ENCODE measurements at places on chromosomes 2 and 18.

DNA sequence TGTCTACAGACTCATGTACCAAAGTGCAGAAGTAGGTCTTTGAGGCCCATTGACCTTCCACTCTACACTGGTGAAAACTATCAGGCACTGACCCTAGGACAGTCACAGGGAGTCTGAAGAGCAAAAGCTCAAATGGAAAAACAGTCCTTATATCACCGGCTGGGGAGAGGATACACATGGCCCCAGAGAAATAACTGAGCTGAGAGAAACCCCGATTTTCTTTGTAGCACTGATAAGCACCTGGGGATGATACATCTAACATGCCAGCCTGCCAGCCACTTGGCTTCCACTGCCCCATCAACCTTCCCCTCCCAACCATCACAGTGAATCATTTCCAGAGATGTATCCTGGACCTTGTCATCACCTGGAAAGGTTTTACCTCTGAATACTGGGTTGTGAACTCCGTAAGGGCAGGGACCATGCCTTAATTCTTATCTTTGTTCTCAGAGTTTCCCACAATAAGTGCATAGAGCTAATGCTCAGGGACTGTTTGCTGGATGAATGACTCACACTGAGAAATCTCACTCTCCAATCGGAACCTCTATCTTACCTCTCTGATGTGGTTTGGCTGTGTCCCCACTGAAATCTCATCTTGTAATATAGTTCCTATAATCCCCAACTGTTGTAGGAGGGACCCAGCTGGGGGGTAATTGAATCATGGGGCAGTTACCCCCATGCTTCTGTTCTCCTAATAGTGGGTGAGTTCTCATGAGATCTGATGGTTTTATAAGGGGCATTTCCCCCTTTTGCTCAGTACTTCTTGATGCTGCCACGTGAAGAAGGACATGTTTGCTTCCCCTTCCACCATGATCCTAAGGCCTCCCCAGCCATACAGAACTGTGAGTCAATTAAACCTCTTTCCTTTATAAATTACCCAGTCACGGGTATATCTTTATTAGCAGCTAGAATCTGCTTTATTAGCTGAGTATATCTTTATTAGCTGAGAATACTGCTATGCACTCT, 37.1 kb downstream of the EVA1A start:
- no peak for DNase-seq

DNA sequence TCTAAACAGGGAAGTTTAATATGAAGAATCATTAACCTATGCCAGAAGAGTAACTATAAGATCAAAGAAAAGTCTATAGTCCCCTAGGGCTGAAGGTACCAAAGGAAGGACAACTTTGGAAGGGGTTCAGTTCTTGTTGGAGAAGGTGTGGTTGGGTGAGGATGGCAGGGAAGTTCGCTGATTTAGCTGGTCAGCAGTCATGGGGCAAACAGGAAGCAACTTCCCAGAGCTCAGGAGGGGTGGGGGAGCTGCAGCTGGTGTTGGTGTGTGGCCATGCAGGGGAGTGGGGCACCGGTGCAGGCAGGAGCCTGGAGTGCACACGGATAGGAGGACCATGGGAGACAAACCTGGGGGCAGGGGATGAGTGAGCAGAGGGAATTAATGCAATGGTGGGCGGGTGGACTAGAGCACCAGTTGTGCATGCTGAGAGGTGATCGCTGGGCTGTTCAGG, 34.0 kb downstream of the FHOD3 start:
- DNase-seq = no peak

GRCh38 chr2:199329466-199329865, 128.3 kb downstream of the SATB2 start:
- DNase-seq = no peak

DNA sequence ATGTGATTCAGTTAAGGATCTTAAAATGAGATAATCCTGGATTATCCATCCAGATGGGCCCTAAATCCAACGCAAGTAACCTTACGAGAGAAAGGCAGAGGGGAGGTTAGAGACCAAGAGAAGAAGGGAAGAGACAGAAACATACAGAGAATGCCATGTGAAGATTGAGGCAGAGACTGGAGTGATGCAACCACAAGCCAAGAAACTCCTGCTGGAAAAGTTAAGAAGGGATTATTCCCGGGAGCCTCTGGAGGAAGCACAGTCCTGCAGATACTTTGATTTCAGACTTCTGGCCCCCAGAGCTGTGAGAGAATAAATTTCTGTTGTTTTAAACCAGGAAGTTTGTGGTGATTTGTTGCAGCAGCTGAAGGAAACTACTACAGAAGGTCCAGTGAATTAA, 992.7 kb downstream of the BCL11A start:
- DNase-seq = no peak

DNA sequence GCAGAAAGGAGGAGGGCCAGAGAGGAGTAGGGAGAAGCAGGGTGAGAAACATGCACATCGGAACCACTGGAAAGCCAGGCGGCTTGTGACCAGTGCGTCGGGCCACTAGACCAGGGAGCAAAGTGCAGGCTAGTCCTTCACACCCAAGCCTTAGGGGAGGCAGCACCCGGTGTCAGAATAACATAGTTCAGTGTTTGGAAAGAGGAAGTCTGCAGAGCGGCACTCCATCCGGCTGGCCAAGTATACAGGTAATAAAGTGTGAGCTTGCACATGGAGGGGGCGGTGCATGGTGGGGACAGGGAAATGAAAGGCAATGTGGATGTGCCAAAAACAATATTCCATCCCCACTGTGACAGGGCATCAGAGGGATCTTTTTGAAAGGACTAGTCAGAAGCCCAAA, 69.7 kb downstream of the ZNF521 start:
- DNase-seq = peak; percentile 4

GRCh38 chr18:23671564-23671963, 8.9 kb upstream of the ANKRD29 start:
- DNase-seq = peak; percentile 85

GRCh38 chr2:184644685-184645084, 46.4 kb downstream of the ZNF804A start:
- no peak for DNase-seq

DNA sequence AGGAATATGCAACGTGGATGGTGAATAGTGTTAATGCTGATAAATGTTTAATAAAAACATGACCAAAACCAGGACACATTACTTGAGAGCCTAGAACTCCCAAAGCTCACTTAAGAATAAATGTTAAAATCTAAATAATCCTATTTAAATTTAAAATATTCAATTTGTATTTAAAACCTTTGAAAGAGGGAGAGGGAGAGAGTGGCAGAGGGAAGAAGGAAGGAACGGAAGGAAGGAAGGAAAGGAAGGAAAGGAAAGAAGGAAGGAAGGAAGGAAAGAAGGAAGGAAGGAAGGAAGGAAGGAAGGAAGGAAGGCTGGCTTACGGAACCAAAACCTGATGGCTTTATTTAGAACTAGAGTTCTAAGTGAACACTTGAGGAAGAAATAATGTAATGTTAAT, 324.1 kb upstream of the SYT4 start:
- DNase-seq = no peak

DNA sequence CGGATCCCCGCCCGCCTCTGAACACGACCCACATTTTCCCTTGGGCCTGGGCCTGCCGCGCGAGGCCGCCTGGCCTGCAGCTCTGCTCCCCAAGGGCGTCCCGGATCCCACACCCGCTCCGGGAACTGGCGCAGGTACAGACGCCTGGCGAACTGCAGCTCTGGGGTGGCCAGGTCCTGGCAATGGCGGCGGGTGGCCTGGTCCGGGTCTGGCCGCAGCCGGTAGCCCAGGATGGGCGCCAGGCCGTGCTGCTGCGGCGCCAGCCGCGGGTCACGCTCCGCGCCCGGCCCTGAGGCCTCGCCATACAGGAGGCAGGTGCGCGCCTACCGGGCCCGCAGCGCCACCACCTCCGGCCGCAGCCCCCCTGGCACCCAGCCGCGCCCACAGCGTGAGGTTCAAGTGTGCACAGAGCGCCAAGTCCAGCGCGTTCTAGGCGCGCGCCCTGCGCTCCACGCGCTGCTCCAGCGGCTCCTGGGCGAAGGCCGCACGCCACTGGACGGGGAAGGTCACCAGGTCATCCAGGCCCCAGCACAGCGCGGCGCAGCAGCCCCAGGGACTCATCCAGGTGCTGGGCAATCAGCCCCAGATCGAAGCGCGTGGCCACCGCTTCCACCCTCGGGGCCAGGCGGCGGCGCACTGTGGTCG, 9.5 kb downstream of the AQP12A start:
- DNase-seq = no peak

DNA sequence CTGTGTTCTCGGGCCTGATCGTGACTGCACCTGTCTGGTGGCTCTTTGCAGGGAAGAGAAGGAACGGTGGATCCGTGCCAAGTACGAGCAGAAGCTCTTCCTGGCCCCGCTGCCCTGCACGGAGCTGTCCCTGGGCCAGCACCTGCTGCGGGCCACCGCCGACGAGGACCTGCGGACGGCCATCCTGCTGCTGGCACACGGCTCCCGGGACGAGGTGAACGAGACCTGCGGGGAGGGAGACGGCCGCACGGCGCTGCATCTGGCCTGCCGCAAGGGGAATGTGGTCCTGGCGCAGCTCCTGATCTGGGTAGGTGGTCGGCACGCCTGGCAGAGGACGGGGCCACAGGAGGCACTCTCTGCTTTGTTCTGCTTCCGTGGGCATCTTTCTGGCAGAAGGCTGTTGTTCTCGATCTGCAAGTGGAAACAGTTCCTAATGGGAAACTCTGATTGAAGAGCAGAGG, 48.0 kb downstream of the GBX2 start:
- no peak for DNase-seq

DNA sequence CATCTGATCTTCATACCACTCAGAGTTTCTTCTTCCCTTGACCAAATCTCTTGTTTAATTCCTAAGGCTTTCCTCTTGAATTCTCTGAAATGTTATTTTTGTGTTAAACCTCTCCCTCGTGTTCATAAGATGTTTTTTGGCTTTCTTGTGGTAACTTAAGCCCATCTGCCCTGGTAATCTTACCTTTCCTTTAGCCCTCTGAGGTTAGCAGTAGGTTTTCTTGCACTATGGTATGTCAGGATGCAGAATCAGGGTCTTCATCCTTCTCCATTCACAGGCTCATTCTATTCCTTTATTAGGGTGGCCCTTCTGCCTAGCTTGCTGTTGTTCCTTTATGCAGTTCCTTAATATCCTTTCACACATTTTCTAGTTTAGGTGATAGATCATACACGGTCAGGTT, 24.1 kb downstream of the GIGYF2 start:
- DNase-seq = no peak

- no peak for DNase-seq
Measured at GRCh38 chr2:109013051-109013450, 24.0 kb upstream of the EDAR start.

DNA sequence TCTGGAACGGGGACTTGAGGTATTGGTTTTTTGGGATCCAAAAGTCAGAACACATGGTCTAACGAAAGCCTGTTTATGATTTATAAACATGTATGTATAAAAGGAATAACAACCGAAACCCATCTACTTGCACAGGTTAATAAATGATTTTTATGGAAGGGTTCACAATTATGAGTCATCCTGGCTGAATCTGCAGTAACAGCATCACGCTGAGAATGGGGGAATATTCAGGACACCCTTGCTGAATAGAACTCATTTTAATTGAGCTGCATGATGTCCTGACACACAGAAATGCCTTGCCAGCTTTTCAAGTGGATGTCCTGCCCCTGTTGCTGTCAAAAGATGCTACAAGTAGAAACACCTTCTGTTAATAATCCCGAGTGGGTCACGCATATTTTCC, 54.7 kb upstream of the TGFA start:
- no peak for DNase-seq

GRCh38 chr2:30705056-30705455, 102.2 kb downstream of the CAPN13 start:
- no peak for DNase-seq

DNA sequence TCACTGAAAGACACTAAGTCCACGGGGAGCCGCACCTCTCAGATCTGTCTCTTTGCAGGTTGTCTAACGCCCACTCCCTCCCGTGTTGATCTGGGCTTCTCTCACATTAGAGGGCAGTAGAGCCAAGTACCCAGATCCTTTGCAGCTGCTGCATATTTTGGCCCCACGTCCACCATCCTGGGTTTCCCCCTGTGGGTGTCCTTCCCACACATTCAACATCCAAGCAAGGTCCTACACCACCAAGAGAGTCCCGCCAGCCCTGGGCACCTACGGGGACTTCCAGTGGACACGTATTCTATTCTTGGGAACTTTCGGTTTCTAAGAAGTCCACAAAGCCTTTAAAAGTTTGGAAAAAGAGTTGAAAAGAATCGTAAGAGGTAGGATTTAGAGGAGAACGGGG, 116.6 kb downstream of the ATL2 start:
- peak; percentile 10 for DNase-seq
